ENCODE measurements at places on chromosomes 13 and 19. TPM values are rescaled to one million over a fixed set of nuclear protein-coding genes. Genes with fewer than 3 reads are reported as not detected.

The GFY gene
- not detected for total RNA-seq

The ZNF285 gene
- total RNA-seq = 5.0 TPM

The PEG3 gene
- total RNA-seq = 3.9 TPM

The FXYD1 gene
- total RNA-seq = 4.5 TPM

The EXOSC5 gene
- 14.1 TPM for total RNA-seq

The DMWD gene
- 24.4 TPM for total RNA-seq

The APOE gene
- total RNA-seq = 339 TPM

The THSD8 gene
- not detected for total RNA-seq

The TMPRSS9 gene
- total RNA-seq = under 0.01 TPM

The NLRP9 gene
- total RNA-seq = not detected

The APLP1 gene
- 2.6 TPM for total RNA-seq

The ZNF667 gene
- total RNA-seq = 6.4 TPM

The TMEM161A gene
- 21.1 TPM for total RNA-seq

GRCh38 chr19:1933244-1933643, 7.7 kb upstream of the CSNK1G2 start:
- no peak for DNase-seq

GRCh38 chr19:58511353-58512208, at the start of gene SLC27A5:
SLC27A5 (minus strand) TSS chr19:58511992; CDS start chr19:58511955, 37 bp downstream.
- no peak for DNase-seq

- no peak for DNase-seq
Observed at GRCh38 chr13:50476577-50477285, 366.8 kb downstream of the DLEU7 start.

- DNase-seq = no peak
Observed at GRCh38 chr13:109979228-109979627, 192.8 kb upstream of the IRS2 start.

GRCh38 chr19:12790628-12791344, 500 bp upstream of the JUNB start:
- no peak for DNase-seq

DNA sequence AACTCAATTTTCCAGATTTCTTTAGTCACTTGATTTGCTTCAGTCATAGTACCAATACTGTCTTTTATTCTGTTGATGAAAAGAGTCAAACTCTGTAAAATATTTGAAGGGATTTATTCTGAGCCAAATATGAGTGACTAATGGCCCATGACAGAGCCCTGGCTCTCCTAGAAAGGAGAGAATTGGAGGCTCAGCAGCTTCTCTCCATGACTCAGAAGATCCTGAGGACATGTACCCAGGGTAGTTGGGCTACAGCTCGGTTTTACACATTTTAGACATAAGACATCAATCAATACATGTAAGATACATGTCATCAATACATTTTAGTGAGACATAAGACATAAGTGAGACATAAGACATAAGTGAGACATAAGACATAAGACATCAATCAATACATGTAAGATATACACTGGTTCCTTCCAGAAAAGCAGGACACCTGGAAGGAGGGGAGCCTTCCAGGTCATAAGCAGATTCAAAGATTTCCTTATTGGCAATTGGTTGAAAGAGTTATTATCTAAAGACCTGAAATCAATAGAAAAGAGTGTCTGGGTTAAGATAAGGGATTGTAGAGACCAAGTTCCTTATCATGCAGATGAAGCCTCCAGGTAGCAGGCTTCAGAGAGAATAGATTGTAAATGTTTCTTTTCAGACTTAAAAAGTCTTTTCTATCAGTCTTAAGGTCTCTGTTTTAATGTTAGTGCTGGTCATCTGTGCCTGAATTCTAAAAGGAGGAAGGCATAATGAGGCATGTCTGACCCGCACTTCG, 179.8 kb upstream of the RFC3 start:
- DNase-seq = peak; percentile 43

- DNase-seq = no peak
Observed at GRCh38 chr13:84649853-84650252, 767.6 kb upstream of the SLITRK1 start.

- DNase-seq = peak; percentile 31
Observed at GRCh38 chr19:20078581-20079031, 806 bp downstream of the ZNF90 start.

DNA sequence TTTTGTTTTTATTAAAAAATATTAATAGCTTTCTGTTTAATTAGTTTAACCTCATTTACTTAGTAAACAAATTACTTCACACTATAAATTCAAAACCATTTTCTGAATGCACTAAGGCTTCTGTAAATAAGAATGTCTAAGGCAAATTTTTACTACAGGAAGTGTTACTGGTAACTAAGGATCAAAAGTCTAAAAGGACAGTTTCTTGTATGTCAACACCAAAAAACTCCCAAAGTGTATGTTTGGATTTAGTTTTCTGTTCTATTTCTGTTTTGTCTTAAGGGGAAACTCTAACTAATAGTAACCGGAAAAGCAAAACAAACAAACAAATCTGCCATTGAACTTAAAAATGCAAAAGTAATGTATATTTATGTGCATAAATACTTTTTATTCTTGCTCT, 24.7 kb downstream of the PRR20E start:
- no peak for DNase-seq

DNA sequence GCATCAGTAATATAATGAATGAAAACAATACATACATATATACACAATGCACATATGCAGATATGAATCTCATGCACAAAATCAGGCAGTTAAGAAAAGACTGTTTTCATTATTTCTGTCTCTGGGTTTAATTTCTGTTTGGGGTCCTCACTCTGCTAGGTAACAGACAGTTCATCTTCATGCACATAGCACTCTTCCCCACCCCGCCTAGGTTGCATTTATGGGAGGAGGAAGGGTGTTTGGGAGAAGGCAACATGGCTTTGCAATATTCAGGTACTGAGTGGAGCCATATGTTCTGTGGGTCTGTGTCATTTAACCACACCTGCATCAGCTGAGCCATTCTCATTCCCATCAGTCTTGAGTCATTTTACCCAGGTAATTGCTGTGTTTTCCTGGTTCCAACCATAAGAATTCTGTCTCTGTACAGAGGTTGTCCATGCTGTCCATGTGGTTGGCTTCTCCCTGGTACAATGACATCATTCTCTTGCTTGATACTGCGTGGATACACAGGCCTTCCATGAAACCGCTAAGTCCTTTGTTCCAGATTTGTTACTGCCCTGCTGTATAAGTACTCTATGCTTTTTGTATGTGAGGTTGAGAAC, 45.3 kb downstream of the RFC3 start:
- no peak for DNase-seq

DNA sequence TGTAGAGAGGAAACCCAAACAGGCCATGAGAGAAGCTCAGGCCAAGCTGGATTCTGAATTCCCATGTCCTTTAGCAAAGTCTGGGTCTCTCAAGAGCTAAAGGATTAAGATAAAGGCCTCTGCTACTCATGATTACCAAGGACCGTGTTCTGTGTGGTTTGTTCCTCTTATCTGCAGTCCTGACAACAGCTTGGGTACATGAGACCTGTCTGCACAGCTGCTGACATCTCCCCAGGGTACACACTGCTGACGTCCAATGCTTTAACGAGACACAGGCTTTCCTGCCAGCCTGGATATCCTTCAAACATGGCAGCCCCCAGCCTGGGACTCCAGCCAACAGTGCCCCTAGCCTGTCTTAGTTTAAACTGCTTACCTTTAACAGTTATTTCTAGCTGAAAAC, 211.0 kb downstream of the SLC7A1 start:
- no peak for DNase-seq

DNA sequence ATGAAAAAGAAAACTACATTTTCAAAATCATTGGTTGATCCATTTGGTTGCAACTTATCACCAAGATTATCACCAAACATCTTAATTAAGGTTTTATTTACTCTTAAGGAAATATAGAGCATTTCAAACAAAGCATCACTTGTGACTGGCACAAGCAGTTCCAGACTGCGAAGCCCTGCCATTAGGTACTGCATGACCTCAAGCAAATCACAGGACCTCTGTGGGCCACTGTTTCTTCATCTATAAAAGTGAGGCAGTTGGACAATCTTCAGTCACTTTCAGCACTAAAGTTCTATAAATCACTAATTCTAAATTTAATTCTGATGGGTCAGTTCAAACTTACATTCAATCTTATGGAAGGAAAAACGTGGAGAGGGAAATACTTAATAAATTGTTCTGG, 2.0 kb downstream of the ELF1 start:
- no peak for DNase-seq

DNA sequence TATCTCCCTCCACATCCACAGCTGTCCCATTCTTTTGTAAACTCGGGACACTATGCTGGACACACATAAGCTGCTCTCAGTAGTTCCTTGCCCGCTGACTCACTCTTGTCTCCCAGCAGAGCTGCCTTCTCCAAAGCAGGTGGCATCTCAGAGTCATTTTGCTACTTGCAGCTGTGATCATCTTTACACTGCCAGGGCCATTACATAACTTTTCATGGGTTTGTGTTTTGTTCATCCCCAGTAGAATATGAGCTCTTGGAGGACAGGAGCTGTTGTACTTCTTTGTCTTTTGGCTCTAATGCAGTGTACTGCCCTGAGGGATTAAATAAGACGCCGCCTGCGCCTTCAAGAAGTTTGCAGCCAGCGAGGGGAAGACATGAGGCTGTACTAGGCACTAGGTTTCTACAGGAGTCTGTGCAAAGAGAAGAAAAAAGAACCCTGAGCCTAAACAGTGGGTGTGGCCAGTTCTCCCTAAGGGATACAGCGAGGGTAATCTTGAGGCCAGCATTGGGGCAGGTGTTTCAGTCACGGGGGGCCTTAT, 40.8 kb upstream of the GPR183 start:
- DNase-seq = no peak

- DNase-seq = no peak
Observed at GRCh38 chr13:51737609-51738008, 66.4 kb downstream of the DHRS12 start.

- no peak for DNase-seq
Observed at GRCh38 chr19:18427080-18427742, 8.0 kb downstream of the SSBP4 start.

GRCh38 chr13:110937511-110938285, 22.8 kb upstream of the ANKRD10 start:
- no peak for DNase-seq

DNA sequence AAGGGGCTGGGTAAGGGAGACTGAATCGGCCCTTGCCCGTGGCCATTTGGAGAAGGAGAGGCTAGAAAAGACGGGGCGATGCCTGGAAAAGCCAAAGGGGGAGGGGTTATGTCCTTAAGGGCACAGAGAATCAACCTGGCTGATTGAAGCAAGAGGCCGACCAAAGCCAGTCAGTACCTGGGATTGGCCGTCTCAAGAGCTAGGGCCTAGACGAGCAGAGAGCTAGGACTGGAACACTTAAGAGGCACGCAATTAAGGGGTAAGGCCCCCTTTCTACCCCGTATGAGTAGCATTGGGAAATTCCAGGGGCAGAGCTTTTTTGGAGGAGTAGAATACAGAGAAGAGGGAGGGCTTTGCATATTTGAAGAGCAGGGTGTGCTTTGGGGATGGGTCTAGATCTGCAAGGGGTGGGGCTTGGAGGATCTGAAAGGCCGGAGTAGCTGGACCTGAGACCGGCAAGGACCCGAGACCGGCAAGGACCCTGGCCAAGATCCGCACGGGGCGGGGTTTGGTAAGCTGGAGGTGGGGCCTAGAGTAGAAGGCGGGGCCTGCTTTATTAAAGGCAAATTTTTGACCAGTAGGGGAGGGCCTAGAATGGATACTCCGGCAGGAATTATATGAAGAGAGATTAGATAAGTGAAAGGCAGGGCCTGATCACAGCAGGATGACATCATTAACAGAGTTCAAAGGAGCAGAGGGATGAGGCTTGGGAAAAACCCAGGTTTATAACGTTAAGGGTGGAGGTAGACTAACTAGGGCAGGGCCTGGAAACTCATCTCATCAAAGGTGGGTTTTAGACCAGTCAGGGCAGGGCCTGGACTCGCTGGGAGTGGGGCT, 10.7 kb upstream of the CACNG6 start:
- peak; percentile 4 for DNase-seq

DNA sequence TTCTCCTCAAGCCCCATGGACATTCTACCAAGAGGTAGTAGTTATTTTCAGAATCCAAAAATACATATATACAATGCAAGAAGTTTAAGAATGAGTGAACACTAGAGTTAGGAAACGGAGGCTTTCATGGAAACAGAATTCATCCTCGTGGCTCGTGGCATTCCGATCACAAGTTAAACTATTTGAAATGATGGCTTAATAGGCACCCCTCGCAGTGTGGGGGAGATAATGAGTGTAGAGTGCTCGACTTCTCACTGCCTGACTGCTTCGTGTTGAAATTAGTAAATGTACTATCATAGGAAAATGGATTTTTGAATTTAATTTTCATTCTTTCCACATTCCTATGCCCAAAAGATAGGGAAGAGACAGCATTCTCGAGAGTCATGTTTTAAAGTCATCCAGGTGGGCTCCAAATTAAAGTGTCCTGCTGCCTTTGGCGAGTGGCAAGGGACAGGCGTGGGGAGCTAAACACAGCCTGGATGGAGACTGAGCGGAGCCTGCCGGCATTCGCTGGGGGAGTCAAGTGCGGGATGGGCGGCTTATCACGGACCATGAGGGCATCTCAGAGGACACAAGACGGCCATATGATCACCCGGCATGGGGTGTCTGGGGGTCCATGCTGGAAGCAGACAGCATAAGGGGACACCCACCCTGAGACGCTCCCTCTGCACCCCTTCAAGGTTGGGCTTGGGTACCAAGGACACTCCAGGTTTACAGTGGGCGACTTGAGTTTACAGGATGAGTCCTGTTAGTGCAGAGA, 165.2 kb downstream of the TEX29 start:
- DNase-seq = no peak

DNA sequence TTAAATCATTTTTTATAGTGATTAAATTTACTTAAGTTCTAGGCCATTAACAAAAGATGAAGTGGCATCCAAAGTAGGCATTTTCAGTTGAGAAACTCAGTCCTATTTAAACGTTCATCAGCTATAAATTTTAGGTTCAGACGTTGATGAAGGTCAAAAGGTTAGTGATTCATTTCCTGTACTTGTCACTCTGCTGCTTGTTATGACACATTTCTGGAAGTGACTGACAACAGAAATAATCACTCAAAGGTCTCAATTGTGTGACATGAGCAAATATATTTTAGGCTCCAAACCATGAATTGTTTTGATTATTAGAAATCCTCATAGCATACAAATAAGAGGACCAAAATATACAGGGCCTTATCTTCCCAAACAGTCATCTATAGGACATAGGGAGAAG, 10.3 kb upstream of the EDNRB start:
- no peak for DNase-seq

GRCh38 chr13:102291587-102292218, 110.1 kb downstream of the FGF14 start:
- peak; percentile 38 for DNase-seq

GRCh38 chr19:41500443-41500842, 57.5 kb downstream of the ERICH4 start:
- DNase-seq = no peak

Measured in fibroblast of lung (primary cell).